ENCODE measurements at places on chromosomes 16 and 17. TPM values are rescaled to one million over a fixed set of nuclear protein-coding genes. Genes with fewer than 3 reads are reported as not detected.

Gene ZNF597
- total RNA-seq = 1.4 TPM

Gene PRSS53
- 0.96 TPM for total RNA-seq

Gene KRTAP2-2
- total RNA-seq = not detected

Gene PGAP3
- 11.5 TPM for total RNA-seq

Gene TAT
- not detected for total RNA-seq

Gene DHX8
- total RNA-seq = 23.4 TPM

Gene CD300E
- total RNA-seq = under 0.01 TPM

Gene CCL3
- not detected for total RNA-seq

Data from tracheal epithelial cell (primary cell).